ENCODE measurements at places on chromosomes 7 and 10. TPM values are rescaled to one million over a fixed set of nuclear protein-coding genes. Genes with fewer than 3 reads are reported as not detected.

Gene SEMA3C
- total RNA-seq, result 58.3 TPM

GRCh38 chr7:110880971-110881370 lies 210.0 kb upstream of the LRRN3 start:
- no peaks in the 10 kb centered on the region for H3K4me1 ChIP-seq
- no peak for DNase-seq
- H3K4me3 ChIP-seq, result no peak overlapping the region

GRCh38 chr7:7183838-7184463 lies 1.6 kb downstream of the C1GALT1 start:
- H3K4me3 ChIP-seq, result peak overlapping the region; percentile 86
- H3K27ac ChIP-seq, result peak overlapping the region; percentile 99
- no peak for DNase-seq

GRCh38 chr7:94005753-94006152 lies 1.6 kb upstream of the BET1 start:
- no peaks in the 10 kb centered on the region for H3K36me3 ChIP-seq
- peaks cover 18% of the 10 kb centered on the region for H3K4me1 ChIP-seq
- H3K4me3 ChIP-seq, result no peak overlapping the region

DNA sequence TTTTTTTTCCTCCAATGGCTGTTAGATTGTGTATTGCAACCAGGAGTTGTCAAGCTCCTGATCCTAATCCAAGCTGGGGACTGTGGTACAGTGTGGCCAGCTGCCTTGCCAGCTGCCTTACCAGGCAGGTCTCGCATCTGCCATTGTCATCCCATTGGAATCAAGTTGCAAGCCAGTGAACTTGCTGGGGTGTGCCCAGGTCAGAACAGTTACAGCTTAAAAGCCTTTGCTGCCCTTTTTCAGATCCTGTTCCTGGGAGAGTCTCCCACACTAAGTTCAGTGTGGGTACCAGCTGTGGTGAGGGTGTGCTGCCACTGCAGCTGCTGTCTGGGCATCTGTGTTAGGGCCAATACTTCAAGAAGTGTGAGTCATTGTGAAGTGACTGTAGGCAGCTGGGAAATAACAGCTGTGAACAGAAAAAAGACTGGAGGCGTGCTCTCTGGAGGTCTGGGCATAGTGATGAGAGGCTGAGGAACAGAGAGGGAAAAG lies 72.8 kb downstream of the CCNY start:
- H3K27me3 ChIP-seq, result no peaks in the 10 kb centered on the region
- H3K4me1 ChIP-seq, result peaks cover 51% of the 10 kb centered on the region
- H3K27ac ChIP-seq, result no peak overlapping the region
- H3K36me3 ChIP-seq, result no peaks in the 10 kb centered on the region
- DNase-seq, result no peak

DNA sequence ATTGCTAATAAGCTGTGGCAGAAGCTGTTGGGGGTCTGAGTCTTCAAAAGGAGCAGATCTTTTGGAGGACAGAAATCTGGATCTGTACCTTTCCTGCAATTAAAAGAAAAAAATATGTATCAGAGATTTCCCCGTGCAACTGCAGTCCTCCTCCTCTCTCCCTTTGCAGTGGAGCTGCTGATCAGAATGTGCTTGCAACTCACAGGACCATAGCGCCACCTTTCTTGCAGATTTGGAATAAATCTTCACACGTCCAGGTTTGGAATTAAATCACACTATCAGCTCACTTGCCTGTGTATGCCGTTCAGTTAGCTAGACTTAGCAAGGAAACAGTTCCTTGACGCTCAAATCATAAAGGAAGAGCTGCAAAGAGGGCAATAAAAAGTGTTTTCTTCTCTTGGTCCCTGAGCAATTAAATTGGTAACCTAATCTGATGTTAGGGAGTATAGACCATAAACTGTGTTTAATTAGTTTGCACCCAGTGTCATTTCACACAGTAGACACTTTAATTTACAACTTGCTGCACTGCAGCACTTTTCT lies 77.4 kb downstream of the PON1 start:
- H3K4me1 ChIP-seq, result no peaks in the 10 kb centered on the region
- H3K27ac ChIP-seq, result no peak overlapping the region
- no peaks in the 10 kb centered on the region for H3K36me3 ChIP-seq
- H3K4me3 ChIP-seq, result no peak overlapping the region

DNA sequence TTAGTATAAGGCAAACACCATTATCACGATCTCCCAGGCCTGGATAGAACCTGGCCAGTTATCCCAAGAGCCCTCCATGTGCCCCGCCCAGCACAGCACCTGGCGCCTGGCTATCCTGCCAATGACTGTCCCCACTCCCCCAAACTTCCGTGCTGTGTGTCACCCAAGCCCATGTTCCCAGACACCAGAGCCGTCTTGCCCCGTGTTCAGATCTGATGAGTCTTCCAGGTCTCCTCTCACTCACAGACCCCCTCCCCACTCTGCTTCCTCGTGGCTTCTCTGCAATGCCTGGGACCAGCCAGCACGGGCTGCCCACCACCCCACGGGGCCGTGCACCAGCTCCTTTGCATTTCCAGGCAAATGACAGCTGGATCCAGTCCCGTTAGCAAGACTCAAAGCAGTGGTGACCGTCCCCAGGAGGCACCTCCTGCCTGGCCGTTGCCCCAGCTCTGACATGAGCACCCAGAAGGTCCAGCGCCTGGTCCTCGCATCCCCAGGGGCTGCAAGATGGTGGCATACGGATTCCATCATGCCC lies 43.8 kb upstream of the INPP5A start:
- H3K36me3 ChIP-seq, result no peaks in the 10 kb centered on the region
- DNase-seq, result no peak
- peaks cover 39% of the 10 kb centered on the region for H3K4me1 ChIP-seq
- H3K4me3 ChIP-seq, result no peak overlapping the region
- no peak overlapping the region for H3K27ac ChIP-seq
- no peaks in the 10 kb centered on the region for H3K27me3 ChIP-seq

DNA sequence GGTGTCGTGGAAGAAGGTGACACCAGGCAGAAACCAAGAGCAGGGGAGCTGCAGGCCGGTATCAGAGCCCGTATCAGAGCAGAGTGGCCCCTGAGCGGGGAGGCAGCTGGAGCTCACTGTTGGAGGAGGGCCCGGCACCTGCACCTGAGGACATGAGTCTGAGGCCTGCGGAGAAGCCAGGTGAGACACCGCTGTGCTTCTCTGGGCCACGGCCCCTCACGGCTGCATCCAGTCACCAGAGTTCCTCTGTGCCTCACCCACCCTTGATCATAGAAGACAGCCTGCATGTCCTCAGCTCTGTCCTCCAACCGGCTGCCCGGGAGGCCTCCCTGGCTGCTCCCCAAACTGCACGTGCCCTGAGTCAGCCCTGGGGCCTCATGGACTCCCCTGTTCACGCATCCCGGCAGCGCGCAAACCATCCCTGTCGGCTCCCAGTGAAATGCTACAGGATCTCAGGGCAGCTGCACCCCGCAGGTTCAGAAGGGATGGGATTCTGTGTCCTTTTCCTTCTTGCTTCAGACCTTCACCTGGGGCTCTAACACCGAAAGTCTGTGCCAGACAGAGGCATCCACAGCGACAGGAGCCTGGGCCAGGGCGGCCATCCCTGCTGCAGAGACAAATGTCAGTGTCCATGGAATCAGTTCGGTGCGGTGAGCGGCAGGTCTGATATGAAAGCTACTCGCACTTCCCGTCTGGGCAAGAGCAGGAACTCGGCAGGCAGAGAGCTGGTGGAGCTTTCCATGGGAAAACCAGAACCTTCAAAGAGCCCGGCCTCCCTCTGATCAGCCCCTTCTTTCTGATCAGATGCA lies 111.9 kb upstream of the FAM20C start:
- H3K27me3 ChIP-seq, result no peaks in the 10 kb centered on the region
- no peaks in the 10 kb centered on the region for H3K4me1 ChIP-seq
- H3K27ac ChIP-seq, result no peak overlapping the region
- DNase-seq, result no peak

All from right atrium auricular region (tissue), 2 donors.